Osteocyte (in vitro differentiated cells): ENCODE measurements at places on chromosomes 1 and 21. TPM values are rescaled to one million over a fixed set of nuclear protein-coding genes. Genes with fewer than 3 reads are reported as not detected.

- H3K4me3 ChIP-seq = no peak overlapping the region
- H3K4me1 ChIP-seq = no peaks in the 10 kb centered on the region
- no peaks in the 10 kb centered on the region for H3K36me3 ChIP-seq
- no peaks in the 10 kb centered on the region for H3K27me3 ChIP-seq
These were observed 11.6 kb upstream of the DSCAM start for GRCh38 chr21:40858517-40858916.

DNA sequence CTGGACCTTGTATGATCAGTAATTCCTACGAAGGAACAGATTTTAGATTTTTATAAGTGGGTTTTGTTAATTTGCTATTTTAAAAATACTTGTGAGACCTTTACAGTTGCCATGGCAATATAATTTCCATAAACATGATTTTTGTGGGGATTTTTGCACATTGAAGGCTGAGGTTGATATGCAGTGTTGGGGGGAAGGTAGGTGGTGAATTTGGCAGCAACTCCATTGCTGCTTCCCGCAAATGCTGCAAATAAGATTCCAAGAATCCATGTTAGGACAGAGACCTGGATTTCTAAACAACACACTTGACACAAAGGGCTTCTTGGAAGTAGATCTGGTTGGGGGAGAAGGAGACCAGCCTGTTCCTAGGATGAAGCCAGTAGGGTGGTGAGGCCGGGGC lies 18.2 kb downstream of the STUM start:
- H3K4me1 ChIP-seq = no peaks in the 10 kb centered on the region
- no peak overlapping the region for H3K27ac ChIP-seq
- H3K36me3 ChIP-seq = no peaks in the 10 kb centered on the region
- peaks cover 34% of the 10 kb centered on the region for H3K27me3 ChIP-seq
- no peak for DNase-seq
- H3K4me3 ChIP-seq = no peak overlapping the region

DNA sequence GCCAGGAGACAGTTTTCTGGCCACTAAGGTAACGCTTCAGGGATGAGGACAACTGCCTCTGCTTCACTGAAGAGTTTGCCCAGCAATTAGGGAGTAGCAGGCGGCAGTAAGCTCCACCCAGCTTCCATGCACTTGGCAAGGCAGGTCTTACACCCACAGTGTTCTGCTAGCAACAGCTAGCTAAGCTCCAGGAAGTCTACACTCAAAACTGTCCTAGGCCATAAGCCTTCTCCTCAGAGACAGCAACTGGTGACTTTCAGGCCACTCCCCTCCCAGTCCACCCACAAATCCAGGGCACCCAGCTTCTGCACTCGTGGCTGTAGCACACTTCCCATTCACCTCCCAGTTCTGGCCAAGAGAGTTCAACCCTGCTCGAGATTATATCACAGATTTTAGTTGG lies 47.3 kb downstream of the KMO start:
- no peak overlapping the region for H3K27ac ChIP-seq
- H3K27me3 ChIP-seq = peaks cover 16% of the 10 kb centered on the region
- H3K4me1 ChIP-seq = no peaks in the 10 kb centered on the region
- H3K36me3 ChIP-seq = no peaks in the 10 kb centered on the region
- no peak for DNase-seq

GRCh38 chr1:93818570-93818959 lies 60.4 kb downstream of the DNTTIP2 start:
- H3K27me3 ChIP-seq = no peaks in the 10 kb centered on the region
- H3K27ac ChIP-seq = no peak overlapping the region
- peaks cover 33% of the 10 kb centered on the region for H3K4me1 ChIP-seq
- no peak overlapping the region for H3K4me3 ChIP-seq

GRCh38 chr1:27299385-27300271 lies 22.3 kb upstream of the TMEM222 start:
- peak overlapping the region; percentile 97 for H3K27ac ChIP-seq
- peak overlapping the region; percentile 9 for H3K4me3 ChIP-seq
- H3K36me3 ChIP-seq = peaks cover 20% of the 10 kb centered on the region
- peaks cover 46% of the 10 kb centered on the region for H3K4me1 ChIP-seq

- no peak for DNase-seq
- H3K4me3 ChIP-seq = no peak overlapping the region
- H3K27me3 ChIP-seq = no peaks in the 10 kb centered on the region
- no peak overlapping the region for H3K27ac ChIP-seq
- no peaks in the 10 kb centered on the region for H3K4me1 ChIP-seq
- no peaks in the 10 kb centered on the region for H3K36me3 ChIP-seq
These were observed 414.7 kb upstream of the PROX1 start for GRCh38 chr1:213572912-213573647.

GRCh38 chr1:1763657-1764621 lies 14.3 kb downstream of the NADK start:
- H3K4me1 ChIP-seq = no peaks in the 10 kb centered on the region
- H3K4me3 ChIP-seq = no peak overlapping the region
- no peak for DNase-seq
- no peak overlapping the region for H3K27ac ChIP-seq

DNA sequence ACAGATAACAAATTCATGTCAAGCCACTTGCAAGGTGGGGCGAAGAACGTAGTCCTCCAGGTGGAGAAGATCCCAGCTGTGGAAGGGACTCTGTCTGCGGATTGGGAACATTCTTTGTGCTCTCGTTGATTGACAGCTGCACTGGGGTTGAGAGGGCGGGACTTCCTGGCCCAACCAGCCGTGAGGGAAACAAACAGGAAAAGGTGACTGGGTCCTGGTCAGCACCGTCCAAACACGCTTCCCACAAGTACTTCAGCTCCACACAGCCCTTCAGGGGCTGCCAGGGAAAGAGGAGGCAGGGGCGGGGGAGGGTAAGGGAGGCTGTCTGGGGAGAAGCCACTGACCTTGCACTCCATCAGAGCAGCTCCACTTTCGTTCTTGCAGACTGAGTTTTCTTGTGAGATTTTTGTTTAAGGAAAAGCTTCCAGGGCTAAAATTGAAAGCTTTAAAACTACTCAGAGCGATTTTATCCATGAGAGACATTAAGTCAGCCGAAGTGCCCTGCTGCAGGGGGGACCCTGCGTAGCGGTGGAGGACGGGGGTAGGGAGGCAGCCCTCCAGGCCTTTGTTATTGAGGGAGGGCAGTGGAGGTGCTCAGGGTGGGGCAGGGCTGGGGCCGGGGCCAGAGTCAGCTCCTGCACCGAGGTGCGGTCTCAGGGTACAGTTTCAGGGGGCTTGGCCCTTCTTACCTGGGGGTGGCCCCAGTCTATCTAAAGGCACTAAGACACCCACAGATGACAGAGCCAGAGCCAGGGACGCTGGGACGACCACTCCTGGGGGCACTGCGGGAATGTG lies 21.6 kb upstream of the STUM start:
- no peaks in the 10 kb centered on the region for H3K4me1 ChIP-seq
- H3K27ac ChIP-seq = no peak overlapping the region
- peaks cover 37% of the 10 kb centered on the region for H3K27me3 ChIP-seq

- H3K36me3 ChIP-seq = no peaks in the 10 kb centered on the region
- peaks cover 65% of the 10 kb centered on the region for H3K4me1 ChIP-seq
- peak overlapping the region; percentile 24 for H3K4me3 ChIP-seq
These were observed 44.4 kb downstream of the CACHD1 start for GRCh38 chr1:64514197-64514765.

DNA sequence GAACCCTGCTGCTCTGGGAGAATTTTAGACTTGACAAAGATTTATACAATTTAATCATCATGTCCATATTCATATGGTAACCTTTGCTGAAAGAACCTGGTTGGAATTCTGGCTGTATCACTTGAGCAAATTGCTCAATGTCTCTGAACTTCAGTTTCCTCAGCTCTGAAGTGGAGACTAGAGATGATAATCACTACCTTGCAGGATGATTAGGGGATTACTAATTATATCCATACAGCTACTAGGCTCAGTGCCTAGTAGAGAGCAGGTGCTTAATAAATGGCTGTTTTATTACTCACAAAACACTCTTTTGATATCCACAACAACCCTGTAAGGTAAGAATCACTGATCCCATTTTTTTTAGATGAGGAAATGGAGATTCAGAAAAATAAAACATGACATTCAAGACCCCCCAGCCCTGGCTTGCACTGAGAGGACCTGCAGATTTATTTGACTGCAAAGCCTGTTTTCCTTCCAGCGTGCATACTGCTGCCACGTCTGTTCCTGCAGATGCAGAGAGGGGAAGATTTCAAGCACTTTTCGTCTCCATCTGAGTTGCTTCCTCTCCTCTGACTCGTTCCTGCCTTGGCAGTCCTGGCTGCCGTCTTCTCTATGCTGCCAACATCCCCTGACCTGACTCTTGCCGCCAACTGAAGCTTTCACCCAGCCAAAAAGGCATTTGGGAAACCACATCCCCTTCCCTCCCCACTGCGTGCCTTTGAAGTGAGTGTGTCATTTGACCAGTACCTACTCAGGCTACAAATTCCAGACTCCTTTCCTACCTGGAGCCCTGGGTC lies 203.0 kb downstream of the PLPP3 start:
- DNase-seq = no peak
- no peaks in the 10 kb centered on the region for H3K27me3 ChIP-seq
- no peaks in the 10 kb centered on the region for H3K36me3 ChIP-seq
- peaks cover 12% of the 10 kb centered on the region for H3K4me1 ChIP-seq
- H3K4me3 ChIP-seq = no peak overlapping the region

DNA sequence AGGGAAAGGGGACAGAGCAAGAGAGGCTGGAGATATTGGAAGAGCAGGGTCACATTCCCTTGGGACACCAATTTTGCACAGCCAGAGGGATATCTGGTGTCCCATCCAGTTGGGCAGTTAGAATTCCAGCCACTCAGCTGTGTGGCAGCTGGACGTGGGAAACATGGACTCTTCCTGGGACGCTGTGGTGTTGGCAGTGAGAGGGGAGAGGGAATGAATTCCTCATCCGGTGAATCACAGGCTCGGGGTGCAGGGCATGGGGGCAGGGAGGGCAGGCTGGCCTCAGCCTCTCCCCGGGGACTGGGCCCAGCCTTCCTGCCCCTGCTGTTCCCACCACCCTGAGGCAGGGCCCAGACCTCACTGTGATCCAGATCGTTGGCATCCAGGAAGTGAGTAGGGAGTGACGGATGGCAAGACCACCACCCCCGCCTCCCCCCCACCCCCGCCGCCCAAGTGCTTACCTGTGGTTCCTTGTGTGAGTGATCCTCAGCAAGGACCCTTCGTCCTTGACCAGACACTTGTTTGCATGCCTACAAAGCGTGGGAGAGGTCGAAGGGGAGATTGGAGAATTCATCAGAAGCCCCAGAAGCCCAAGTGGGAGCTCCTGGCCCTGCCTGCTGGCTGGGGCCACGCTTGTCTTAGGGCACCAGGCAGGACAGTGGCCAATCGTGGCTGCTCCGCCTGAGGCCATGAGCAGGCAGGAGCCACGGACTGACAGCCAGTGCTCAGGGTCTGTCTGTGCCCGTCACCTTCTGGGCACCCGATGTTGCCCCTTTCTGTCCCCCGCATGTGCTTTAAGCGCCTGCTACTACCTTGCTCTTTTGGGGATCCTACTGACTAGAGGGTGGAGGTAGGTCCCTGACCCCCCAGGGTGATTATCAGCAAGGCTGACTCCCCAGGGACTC lies 8.7 kb downstream of the WNT3A start:
- peaks cover 6% of the 10 kb centered on the region for H3K4me1 ChIP-seq
- H3K27ac ChIP-seq = no peak overlapping the region
- no peaks in the 10 kb centered on the region for H3K36me3 ChIP-seq
- no peak overlapping the region for H3K4me3 ChIP-seq
- peaks cover 14% of the 10 kb centered on the region for H3K27me3 ChIP-seq

DNA sequence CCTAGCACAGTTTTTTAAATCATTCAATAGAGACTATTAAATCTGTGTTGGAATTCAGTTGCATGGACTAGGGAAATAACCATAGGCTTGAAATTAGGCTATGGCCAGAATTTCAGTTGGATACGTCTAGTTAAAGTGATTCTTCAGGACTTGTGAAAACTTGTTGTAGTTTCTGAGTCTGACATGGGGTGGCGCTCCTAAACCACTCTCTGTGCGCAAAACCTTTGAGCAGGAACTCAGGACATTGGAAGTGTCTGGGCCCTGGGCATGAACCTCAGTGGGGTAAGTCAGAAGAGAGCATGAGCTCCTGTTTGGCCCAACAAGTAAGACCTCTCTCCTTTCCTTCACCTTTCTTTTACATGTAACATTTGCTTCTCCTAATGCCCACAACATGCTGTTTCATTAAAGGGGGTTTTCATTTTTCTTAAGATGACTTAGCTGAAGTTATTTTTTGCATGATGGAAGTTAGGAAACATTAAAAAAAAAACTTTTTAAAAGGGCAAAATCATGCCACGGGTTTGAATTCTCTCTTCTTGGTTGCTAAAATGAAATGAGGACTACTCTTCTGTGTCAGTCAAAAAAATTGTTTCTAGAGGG lies 17.1 kb upstream of the CCDC190 start:
- no peak for DNase-seq
- H3K4me1 ChIP-seq = peaks cover 20% of the 10 kb centered on the region
- no peak overlapping the region for H3K4me3 ChIP-seq
- peaks cover 3% of the 10 kb centered on the region for H3K36me3 ChIP-seq

DNA sequence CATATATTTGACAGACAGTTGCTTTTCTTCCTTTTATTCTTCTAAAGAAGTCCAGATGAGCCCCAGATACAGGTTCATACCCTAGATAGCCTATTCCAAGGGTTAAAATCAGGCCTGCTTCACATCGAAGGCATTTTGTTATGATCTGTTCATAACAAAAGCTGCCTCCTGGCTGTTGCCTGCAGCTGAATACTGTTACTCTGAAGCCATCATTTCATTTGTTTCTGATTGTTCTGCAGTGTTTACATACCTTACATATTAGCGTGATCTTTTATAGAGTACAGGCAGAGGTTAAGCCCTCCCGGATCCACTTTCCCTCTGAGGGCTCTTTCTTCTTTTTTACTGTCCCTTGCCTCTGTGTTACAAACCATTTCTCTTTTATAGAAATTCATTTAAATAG lies 219.0 kb upstream of the HOOK1 start:
- H3K27ac ChIP-seq = no peak overlapping the region
- peaks cover 9% of the 10 kb centered on the region for H3K4me1 ChIP-seq
- no peak for DNase-seq
- H3K4me3 ChIP-seq = no peak overlapping the region
- H3K27me3 ChIP-seq = no peaks in the 10 kb centered on the region
- H3K36me3 ChIP-seq = no peaks in the 10 kb centered on the region

GRCh38 chr1:159173320-159173719 lies 1.9 kb downstream of the CADM3 start:
- no peaks in the 10 kb centered on the region for H3K36me3 ChIP-seq
- H3K4me1 ChIP-seq = peaks cover 5% of the 10 kb centered on the region
- no peak for DNase-seq
- no peak overlapping the region for H3K4me3 ChIP-seq

GRCh38 chr1:201023920-201024624 lies 558 bp upstream of the KIF21B start:
- no peak overlapping the region for H3K4me3 ChIP-seq
- H3K27ac ChIP-seq = no peak overlapping the region
- DNase-seq = no peak
- H3K4me1 ChIP-seq = peaks cover 25% of the 10 kb centered on the region
- H3K36me3 ChIP-seq = no peaks in the 10 kb centered on the region
- peaks cover 5% of the 10 kb centered on the region for H3K27me3 ChIP-seq

Gene SPRR3
- not detected in 2 replicates for total RNA-seq

Gene SLC37A1
- 13.2 and 13.5 TPM in 2 replicates for total RNA-seq

Gene LMNA
- total RNA-seq = 733 and 792 TPM in 2 replicates

Gene CLCA1
- total RNA-seq = not detected in 2 replicates
